ENCODE measurements at places on chromosomes 16 and 17. TPM values are rescaled to one million over a fixed set of nuclear protein-coding genes. Genes with fewer than 3 reads are reported as not detected.

GRCh38 chr16:78763821-78764440, 664.5 kb downstream of the WWOX start:
- peaks cover 14% of the 10 kb centered on the region for H3K4me1 ChIP-seq
- no peak overlapping the region for H3K27ac ChIP-seq
- no peak for DNase-seq
- H3K27me3 ChIP-seq, result peaks cover 4% of the 10 kb centered on the region

DNA sequence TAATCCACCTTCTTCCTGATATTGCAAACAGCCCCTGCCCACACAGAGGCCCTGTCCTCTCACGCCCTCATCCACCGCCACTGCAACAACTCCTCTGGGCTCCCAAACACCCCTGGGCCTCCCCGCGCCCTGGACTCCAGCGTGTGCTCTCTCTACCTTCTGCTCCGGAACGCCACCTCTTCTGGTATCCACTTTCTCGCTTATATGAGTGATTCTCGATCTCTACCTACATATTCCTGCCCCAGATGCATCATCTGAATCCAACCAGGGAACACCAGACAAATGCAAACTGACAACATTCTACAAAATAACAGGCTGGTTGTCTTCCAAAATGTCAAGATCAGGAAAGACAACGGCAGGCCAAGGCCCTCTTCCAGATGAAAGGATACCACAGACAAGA, 19.0 kb downstream of the CAMKK1 start:
- H3K27me3 ChIP-seq, result no peaks in the 10 kb centered on the region
- H3K27ac ChIP-seq, result no peak overlapping the region
- no peak for DNase-seq
- no peaks in the 10 kb centered on the region for H3K36me3 ChIP-seq
- no peak overlapping the region for H3K4me3 ChIP-seq

GRCh38 chr16:10984509-10984908, 40.1 kb downstream of the CLEC16A start:
- H3K4me3 ChIP-seq, result no peak overlapping the region
- peaks cover 37% of the 10 kb centered on the region for H3K36me3 ChIP-seq
- H3K4me1 ChIP-seq, result peaks cover 85% of the 10 kb centered on the region

DNA sequence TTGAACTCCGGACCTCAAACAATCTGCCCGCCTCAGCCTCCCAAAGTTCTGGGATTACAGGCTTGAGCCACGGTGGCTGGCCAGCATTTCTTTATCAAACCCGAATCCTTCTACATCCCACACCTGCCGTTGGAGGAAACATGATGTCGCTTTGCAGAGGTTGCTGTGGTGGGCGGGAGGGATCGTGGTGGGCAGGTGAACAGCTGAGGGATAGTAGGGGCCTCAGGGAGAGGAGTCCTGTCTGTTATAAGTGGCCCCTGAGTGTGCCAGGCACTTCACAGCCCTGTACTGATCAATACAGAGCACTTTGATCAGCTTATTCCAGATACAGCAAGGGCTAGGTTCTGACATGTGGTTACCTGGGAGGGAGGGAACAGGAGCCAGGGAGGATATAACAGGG, 76.5 kb downstream of the CYLD start:
- no peak overlapping the region for H3K27ac ChIP-seq
- no peaks in the 10 kb centered on the region for H3K4me1 ChIP-seq
- H3K27me3 ChIP-seq, result no peaks in the 10 kb centered on the region
- no peaks in the 10 kb centered on the region for H3K36me3 ChIP-seq
- no peak overlapping the region for H3K4me3 ChIP-seq

DNA sequence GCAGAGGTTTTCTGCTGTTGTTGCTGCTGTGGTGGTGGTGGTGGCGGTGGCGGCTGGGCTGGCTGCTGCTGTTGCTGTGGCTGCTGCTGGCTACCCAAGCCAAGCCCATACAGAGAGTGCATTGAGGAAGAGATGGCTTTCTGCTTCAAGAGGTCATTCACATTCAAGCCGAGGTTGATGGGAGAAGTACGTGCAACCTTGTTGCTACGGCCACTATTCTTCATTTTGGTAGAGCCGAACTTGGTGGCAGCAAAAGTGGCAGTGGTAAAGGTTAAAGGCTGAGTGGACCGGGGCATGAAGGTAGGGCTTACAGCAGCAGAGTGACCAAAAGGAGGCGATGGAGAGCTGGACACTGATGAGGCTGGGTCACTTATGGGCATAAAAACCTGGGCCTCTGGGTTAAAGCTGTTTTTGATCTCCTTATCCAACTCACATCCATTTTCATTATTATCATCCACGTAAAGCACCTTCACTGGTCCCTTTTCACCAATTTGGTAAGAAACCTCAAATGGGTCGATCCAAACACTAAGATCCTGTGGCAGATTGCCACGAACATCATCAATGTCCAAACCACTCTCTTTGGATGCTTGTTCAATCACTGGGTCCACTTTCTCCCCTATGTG, 2.8 kb downstream of the TOB1 start:
- H3K27me3 ChIP-seq, result peaks cover 1% of the 10 kb centered on the region
- H3K4me3 ChIP-seq, result no peak overlapping the region
- peaks cover 30% of the 10 kb centered on the region for H3K4me1 ChIP-seq
- peaks cover 21% of the 10 kb centered on the region for H3K36me3 ChIP-seq
- H3K27ac ChIP-seq, result no peak overlapping the region

DNA sequence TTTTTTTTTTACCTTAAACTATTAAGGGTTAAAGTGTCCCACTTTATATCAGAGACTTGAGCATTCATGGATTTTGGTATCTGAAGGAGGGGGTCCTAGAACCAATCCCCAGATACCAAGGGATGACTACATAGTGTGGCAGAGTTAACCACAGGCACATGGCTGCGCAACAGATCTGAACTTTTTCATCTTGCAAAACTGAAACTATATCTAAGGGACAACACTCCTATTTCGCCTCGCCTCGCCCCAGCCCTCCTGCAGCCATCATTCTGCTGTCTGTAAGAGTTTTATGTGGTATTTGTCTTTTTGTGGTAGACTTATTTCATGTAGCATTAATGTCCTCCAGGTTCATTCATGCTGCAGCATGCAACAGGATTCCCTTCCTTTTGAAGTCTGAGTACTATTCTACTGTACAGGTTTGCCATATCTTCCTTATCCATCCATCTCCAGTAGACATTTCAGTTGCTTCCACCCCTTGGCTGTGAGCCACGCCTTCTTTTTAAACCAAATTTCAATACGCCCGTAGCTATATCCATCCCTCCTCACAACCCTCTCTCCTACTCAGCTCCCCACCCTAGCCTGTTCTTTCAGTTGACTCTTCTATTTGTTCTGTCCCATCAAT, 53.2 kb downstream of the AMFR start:
- H3K4me1 ChIP-seq, result peaks cover 14% of the 10 kb centered on the region
- H3K4me3 ChIP-seq, result peak overlapping the region; percentile 16
- no peaks in the 10 kb centered on the region for H3K27me3 ChIP-seq
- peaks cover 13% of the 10 kb centered on the region for H3K36me3 ChIP-seq
- H3K27ac ChIP-seq, result peak overlapping the region; percentile 1

GRCh38 chr17:67528751-67529436, 151.8 kb downstream of the PITPNC1 start:
- no peaks in the 10 kb centered on the region for H3K27me3 ChIP-seq
- no peaks in the 10 kb centered on the region for H3K36me3 ChIP-seq
- no peak overlapping the region for H3K4me3 ChIP-seq

- DNase-seq, result peak; percentile 31
- H3K36me3 ChIP-seq, result no peaks in the 10 kb centered on the region
- peaks cover 10% of the 10 kb centered on the region for H3K27me3 ChIP-seq
- no peak overlapping the region for H3K4me3 ChIP-seq
- H3K4me1 ChIP-seq, result peaks cover 6% of the 10 kb centered on the region
These were observed 46.9 kb downstream of the TK2 start for GRCh38 chr16:66503030-66503429.

DNA sequence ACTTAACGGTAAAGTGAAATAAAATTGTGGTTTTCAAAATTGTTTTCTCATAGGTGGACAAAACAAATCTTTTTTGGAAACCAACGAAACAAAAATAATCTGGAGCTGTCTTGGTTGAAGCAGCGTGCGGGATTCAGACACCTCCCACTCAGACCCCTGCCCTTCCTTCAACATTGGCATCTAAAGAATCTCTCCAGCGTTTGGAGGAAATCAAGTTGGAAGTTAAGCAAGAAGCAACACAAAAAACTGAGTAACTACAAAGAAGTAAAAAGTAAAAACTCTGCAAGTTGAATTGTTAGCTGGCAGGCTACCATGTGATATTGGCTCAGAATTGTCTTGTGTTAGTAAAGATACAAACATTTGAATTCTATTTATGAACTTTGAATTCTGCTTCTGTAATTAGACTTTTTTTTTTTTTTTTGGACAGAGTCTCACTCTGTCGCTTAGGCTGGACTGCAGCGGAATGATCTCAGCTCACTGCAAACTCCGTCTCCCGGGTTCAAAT, 361.0 kb upstream of the PMFBP1 start:
- H3K4me3 ChIP-seq, result no peak overlapping the region
- H3K36me3 ChIP-seq, result peaks cover 4% of the 10 kb centered on the region
- DNase-seq, result no peak
- no peaks in the 10 kb centered on the region for H3K4me1 ChIP-seq
- H3K27me3 ChIP-seq, result no peaks in the 10 kb centered on the region

GRCh38 chr16:46911038-46911437, 26.9 kb downstream of the GPT2 start:
- DNase-seq, result no peak
- H3K4me3 ChIP-seq, result no peak overlapping the region
- peaks cover 11% of the 10 kb centered on the region for H3K36me3 ChIP-seq
- H3K27me3 ChIP-seq, result no peaks in the 10 kb centered on the region
- H3K27ac ChIP-seq, result peak overlapping the region; percentile 21

GRCh38 chr16:67146523-67147357, 4.1 kb downstream of the B3GNT9 start:
- H3K27ac ChIP-seq, result no peak overlapping the region
- no peak overlapping the region for H3K4me3 ChIP-seq
- H3K27me3 ChIP-seq, result no peaks in the 10 kb centered on the region
- no peak for DNase-seq

ADGRG3 gene
- not detected for total RNA-seq

GLYR1 gene
- total RNA-seq, result 85.2 TPM

CDK3 gene
- total RNA-seq, result 7.0 TPM

GAS2L2 gene
- not detected for total RNA-seq

CD19 gene
- total RNA-seq, result not detected

PHOSPHO1 gene
- not detected for total RNA-seq

COG4 gene
- 67.3 TPM for total RNA-seq
